IPS DF 19.7 (cell line): ENCODE measurements at places on chromosomes 3 and 15.

DNA sequence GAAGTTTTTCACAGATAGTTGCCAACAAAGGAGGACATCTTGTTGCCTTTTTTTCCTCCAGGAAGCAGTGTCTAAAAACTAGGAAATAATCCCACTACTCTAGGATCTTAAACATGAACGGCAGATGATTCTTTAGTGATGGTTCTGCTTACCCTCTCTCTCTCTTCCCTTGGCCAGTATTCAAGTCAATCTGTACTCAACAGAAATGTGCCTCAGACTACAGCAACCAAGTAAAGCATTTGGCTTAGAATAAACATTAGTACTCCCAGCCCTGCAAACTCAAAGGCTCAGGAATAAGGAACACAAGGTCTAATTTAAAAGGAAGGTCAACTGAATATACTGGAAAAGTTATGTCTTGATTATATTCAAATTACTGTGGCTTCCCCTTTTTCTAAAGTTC, 8.7 kb downstream of the NPTN start:
- no peak for DNase-seq

DNA sequence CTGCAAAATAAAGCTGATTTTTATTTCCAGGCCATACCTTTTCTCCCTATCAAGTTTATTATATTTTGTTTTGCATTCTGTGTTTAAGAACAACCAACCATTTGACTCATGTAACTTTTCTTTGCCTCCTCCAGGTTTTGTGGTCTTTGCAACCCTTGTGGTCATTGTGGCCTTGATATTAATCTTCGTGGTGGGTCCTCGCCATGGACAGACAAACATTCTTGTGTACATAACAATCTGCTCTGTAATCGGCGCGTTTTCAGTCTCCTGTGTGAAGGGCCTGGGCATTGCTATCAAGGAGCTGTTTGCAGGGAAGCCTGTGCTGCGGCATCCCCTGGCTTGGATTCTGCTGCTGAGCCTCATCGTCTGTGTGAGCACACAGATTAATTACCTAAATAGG, 27.6 kb downstream of the NIPA2 start:
- no peak for DNase-seq

GRCh38 chr3:197212290-197212689, 86.1 kb downstream of the DLG1 start:
- peak; percentile 45 for DNase-seq

DNA sequence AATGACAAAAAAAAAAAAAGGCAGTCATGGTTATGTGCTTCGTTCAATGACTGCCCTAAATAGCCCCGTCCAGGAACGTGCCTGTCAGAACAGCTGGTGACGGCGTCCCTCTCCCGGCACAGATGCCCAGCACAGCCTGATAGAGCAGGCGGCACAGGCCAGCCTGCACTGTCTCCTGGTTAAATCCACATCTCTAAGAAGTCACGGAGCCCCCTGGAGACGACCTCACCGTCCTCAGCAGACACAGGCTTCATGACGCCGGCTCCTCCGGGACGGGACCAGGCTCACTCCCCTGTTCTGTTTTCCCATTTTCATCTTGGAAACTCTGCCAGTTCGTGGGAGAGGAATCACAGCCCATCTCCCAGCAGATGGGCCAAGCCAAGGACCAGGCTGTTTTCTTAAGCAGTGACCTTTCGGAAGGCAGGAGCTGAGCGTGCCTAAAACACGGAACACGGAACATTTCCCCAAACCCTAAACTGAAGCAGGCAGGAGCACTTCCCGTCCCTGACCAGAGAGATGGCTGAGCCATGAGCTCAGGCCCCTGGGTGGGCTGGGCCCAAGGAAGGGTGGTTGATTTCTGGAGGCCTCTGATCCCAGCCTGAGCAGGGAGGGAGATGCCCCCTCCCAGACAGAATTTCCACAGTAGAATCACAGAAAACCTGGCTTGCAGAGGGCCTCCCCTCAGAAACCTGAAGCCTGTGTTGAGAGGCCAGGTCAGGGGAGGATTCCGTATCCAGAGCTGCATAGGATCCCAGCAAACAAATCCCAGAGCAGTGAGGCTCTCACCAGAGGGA, 35.9 kb downstream of the ADCY5 start:
- DNase-seq, result no peak

GRCh38 chr3:142950972-142951371, 12.5 kb downstream of the PAQR9 start:
- DNase-seq, result no peak

- no peak for DNase-seq
Measured at GRCh38 chr15:62610265-62610869, 432.2 kb upstream of the TPM1 start.

DNA sequence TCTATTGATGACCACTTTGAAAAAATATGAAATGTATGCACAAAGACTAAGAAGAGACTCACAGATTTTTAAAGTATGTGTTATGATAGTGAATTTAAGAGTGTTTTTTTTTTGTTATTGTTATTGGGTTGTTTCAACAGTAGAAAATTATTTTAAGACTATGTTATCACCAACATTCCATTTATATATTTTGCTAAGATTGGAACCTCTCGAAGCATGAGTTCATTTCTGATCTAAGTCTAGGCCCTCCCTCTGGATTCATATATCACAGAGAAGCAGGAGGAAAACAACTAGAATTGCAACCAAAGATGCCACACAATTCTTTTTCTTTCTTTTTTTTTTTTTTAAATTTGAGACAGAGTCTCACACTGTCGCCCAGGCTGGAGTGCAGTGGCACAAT, 46.8 kb downstream of the ITGB5 start:
- no peak for DNase-seq

- no peak for DNase-seq
Measured at GRCh38 chr15:32825219-32825618, 107.4 kb downstream of the GREM1 start.

DNA sequence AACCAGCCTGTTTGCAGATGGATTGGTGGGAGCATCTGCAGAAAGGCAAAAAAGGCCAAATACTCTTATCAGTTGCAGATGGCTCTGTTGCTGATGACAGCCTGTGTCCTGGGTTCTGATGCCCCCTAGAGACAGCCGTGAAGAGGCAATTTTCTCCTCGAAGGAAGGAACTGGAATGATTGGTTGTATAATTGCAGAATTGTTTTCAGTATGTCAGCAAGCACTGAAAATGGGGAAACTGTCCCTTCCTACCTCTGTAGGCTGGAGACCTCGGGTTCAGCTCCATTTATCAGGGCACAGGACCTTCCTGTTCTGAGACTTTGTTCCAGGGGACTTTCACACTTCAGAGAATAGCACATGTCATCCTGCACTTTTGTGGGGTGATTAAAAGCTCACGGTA, 103.0 kb downstream of the PGPEP1L start:
- no peak for DNase-seq

- DNase-seq, result no peak
Measured at GRCh38 chr3:195103623-195104022, 167.3 kb downstream of the XXYLT1 start.

- DNase-seq, result no peak
Measured at GRCh38 chr15:31831596-31831995, 198.7 kb upstream of the CHRNA7 start.

GRCh38 chr3:127763816-127764215, 58.5 kb downstream of the MGLL start:
- DNase-seq, result no peak

GRCh38 chr15:64247906-64248541, 85.2 kb upstream of the PPIB start:
- DNase-seq, result peak; percentile 42

- DNase-seq, result no peak
Measured at GRCh38 chr15:57112178-57112577, 193.7 kb downstream of the TCF12 start.

DNA sequence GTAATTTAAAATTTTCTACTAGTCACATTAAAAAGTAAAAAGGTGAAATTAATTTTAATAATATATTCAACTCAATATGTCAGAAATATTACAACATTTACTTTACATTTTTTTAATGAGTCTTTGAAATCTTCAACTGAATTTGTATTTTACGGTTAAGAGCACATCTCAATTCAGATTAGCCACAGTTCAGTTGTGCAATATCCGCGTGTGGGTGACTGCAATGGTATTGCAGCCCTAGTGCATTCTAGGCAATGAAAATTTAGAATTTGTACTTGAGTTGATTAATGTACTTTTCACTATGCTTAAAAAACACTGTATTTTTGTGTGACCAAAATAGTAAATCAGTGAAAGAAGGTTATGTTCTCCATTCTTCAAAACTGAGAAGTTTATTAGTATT, 57.3 kb downstream of the CEP63 start:
- DNase-seq, result no peak
